ENCODE measurements at places on chromosomes 4 and X. TPM values are rescaled to one million over a fixed set of nuclear protein-coding genes. Genes with fewer than 3 reads are reported as not detected.

GRCh38 chr4:80180743-80181142, 16.6 kb upstream of the PRDM8 start:
- no peak for DNase-seq

- DNase-seq: no peak
These were observed 294.2 kb upstream of the CT83 start for GRCh38 chrX:116756958-116757357.

GRCh38 chr4:27046851-27047250, 186.2 kb downstream of the STIM2 start:
- DNase-seq: no peak

The UCHL1 gene
- 98.2 TPM for total RNA-seq

GRCh38 chrX:10083809-10084208, 73.0 kb upstream of the CLCN4 start:
- no peak for DNase-seq

The SCD5 gene
- total RNA-seq: 10.1 TPM

GRCh38 chrX:1564750-1565683, 26.4 kb upstream of the AKAP17A start:
- no peak for DNase-seq

DNA sequence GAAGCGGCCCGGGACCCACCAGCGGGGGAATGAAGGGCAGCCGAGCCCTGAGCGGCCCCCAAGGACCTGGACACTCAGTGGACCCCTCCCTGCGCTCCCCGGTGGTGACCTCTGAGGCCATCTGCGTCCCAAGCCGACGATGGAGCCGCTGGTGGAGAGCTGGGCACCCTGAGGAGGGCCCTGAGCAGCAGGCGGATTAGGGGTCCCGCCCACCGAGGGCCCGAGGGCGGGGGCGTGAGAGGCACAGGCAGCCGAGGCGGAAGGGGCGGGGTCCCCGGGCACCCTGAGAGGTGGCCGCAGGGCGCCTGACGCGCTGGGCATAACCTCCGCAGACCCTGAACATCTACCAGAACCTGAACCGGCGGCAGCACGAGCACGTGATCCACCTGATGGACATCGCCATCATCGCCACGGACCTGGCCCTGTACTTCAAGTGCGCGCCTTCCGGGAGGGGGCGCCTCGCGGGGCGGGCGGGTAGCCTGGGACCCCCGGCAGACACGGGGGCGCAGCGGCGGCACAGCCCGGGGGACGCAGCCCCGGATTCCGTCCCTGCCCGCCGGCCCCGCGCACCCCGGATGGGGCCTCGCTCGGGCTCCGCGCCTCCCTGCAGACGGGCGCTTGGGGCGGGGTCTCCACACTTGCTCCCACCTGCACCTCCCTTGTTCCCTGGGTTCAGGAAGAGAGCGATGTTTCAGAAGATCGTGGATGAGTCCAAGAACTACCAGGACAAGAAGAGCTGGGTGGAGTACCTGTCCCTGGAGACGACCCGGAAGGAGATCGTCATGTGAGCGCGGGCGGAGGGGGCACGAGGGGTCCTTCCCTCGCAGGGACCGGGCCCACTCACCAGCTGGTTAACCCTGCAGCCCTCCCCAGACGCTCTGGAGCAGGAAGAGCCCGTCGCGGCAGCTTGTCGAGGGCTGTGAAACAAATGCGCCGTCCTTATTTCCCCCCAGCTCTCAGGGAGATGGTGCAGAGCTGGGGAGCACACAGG, 10.3 kb downstream of the ATP5ME start:
- no peak for DNase-seq
